Effector memory CD8-positive, alpha-beta T cell (primary cell): ENCODE measurements at places on chromosomes 4 and X.

DNA sequence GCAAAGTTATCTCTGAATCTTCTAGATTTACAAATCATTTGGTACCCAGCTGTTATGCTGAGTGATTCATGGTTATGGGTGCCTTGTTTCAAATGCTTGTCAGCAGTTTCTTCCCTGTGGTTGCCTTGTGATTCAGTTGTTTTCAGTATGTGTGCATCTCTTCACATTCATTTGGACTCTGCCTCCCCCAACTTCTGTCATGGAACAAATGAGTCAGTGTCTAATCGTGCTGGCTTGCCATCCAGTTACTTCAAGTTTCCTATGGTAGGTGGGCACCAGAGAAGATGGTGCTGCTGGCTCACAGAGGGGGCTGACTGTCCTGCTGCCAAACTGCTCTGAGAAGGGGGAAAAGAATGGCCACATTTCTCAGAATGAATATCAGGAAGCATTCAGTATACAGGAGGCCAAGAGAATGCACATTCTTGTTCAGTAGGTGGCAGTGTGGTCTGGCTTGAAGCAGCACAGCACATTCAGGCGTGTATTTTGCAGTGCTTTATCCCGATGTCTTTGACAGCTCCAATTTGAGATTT is 260.9 kb downstream of the GLUD2 start:
- no peak for DNase-seq

DNA sequence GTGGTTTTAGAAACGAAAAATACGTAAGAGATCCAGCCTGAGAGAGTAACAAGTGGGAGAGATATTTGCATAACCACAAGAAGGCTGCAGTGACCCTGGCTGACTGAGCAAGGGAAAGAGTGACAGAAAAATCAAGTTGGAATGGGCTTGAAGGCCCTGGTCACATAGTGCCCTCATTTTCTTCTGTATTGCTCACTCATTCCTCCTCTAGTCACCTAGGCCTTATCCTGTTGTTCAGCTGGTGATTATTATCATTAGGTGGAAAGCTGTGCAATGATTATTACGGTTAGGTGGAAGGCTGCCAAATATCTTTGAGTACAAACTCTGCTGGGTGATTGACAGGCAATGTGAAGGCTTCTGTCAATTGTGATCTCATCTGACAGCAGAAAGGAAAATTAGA is 2384.1 kb downstream of the PCDH7 start:
- DNase-seq, result no peak

- DNase-seq, result no peak
These were observed 1.3 kb upstream of the TIGD2 start for GRCh38 chr4:89109841-89110540.

GRCh38 chr4:6470502-6471306 is 1.7 kb downstream of the PPP2R2C start:
- no peak for DNase-seq

DNA sequence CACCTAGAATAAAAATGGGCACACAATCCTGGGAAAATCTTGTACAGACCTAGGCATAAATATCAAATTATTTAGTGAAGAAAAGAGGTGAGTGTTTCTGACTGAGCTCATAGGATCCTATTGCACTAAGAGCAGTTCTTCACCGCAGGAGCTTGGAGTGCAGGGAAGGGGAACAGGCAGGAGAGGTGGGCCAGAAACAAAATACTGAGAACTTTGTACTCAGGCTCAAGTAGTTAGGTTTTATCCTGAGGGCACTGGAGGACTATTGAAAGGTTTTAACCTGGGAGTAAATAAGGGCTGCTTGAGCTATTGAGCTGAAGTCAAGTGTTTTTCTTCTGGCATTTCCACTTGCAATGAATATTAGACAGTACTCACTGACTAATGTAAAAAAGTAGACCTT is 12.2 kb downstream of the EPHA5 start:
- no peak for DNase-seq

DNA sequence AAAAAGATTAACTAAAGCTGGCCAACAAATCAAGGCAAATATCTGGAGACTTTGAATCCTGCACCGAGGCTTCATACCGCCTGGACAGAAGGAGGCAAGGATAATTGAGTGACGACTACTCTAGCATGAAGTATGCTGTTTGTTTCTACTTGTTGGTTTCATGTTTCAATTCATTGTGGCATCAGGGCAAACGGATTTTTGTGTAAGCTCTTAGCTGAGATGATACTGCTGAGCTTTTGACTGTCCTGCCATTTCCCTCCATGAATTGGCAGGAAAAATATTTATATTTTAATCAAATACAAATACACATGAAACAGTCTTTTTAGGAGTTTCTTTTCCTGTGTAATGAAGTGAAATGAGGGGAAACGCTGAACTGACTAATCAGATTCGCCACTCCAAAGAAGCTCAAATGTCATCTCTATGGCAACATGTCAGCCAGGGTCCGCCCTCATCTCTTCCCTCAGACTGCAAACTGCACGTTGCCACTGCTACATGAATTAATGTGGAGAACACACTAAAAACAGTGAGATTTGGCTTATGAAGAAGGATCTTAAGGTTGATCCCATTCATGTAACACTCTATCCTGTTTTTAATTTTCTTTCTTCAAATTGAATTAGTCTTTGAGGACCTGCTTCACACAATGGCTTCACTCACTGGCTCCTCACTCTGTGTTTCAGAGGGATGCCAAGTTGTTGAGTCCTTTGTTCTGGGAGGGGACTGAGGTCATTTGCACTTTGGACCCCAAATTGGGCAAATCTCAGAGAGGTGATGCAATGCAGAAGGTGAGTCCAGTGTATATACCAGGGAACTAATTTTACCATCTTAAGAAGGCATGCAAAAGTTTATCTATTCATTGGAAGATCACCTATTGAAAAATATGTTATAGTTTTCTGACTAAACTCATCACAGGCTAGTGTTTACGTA is 149.6 kb upstream of the MID1 start:
- DNase-seq, result no peak

GRCh38 chrX:24371391-24371972 is 11.0 kb downstream of the SUPT20HL1 start:
- peak; percentile 48 for DNase-seq

DNA sequence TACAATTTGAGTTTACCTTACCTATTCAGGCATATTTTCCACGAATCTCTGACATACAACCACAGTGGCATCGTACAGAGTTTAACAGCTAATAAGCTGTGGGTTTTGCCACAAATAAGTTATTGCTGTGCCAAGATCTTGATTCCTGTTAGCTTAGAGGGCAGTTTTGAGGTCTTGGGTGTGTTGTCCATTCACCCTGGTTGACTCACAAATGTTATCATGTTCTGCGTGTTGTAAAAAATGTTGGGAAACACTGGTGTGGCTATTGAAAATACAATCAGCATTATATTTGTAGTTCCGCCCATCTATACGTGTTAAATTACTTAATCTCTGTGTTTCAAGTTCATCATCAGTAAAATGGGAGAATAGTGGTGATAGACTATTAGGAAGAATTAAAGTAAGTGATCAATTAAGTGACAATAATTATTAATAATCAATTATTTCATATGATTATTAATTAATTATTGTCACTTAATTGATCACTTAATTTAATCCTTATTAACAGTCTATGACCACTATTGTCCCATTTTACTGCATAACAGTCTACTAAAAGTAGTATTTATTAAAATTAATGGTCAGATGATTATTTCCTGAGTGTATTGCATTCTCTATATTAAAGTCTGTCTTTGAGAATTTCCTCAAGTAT is 96.3 kb downstream of the TMA16 start:
- DNase-seq, result no peak
